Brain microvascular endothelial cell (primary cell): ENCODE measurements at places on chromosomes 1 and 21.

DNA sequence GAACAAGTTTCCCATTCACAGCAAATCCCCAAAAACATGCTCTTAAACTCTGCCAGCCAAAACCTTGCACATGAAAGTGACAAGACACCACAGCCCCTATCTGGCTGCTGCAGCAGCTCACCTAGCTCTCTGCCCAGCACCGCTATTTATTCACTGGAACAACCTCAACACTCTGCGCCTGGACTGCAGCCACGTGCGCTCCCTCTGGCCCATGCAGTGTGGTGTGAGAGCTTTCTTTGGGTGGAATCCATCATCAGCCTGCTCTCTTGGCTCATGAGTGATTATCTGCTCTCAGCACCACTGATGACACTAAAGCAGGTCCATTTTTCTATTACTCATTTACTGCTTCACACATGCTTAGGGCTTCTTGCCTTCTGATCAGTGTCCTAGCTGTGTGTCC is 11.4 kb downstream of the KCNJ6 start:
- no peak for DNase-seq

DNA sequence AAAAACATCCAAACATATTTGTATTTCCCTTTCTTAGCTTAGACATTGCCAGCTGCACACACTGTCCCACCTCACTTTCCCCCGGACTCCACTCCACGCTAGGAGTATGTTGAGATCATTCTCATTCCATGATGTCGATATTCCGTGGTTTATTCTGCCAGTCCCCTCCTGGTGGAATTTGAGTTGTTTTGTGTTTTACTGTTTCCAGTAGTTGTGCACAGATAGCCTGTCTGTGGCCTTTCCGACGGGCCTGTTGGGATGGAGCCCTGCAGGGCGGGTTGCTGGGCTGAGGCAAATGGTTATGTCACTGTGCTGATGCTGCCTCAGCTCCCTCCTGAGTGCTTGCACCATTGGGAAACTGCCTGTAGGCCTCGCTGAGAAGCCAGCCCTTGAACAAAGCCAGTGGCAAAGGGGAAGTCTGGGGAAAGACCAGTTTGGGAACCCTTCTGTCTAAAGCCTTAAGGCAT is 12.8 kb downstream of the TRAPPC10 start:
- DNase-seq, result peak; percentile 72

DNA sequence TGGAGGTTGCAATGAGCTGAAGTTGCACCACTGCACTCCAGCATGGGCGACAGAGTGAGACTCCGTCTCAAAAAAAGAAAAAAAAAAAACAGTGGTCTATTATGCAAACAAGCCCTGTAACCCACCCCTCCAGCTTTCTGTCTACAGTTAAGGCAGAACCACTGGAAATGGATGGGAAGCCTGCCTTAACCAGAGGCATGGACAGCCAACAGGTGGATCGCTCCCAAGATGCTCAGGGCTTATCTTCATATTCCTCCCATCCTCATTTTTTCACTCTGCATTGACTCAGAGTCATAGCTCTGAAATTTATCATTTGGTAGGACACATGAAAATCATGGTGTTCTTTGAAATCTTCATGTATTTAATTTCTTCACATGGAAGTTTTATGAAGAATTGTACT is 8.7 kb downstream of the MTFR1L start:
- DNase-seq, result no peak

DNA sequence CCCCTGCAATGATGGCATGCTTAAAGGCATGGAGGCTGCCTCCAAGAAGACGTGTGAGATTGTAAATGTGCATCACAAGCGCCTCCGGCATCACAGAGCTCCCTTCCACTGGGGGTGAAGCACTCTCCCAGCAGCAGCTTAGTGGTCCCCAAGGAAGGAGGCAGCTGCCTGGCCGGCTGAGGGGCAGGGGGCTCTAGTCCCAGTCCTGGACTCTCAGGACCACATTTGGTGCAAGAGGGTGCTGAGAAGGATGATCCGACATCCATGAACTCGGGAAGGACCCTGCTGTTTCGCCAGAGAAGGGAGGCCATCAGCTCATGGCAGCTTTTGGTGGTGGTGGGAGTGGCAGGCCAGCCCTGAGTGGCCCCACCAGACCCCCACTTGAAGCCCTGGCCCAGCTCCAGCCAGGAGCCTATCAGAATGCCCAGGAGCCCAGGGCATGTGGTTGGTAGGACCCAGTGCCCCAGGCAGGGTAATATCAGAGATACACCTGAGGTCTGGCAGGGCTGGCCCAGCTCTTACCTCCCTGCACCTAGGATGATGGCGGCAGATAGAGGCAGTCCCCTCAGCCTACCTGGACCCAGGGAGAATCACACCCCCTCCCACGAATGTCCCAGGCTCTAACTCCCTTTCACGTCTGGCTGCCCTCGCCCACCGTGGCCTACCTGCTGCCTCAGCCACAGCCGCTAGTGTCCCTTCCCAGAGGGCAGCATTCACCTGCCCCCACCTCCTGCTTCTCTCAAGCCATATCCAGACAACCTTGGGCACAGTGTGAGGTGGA is 2.4 kb upstream of the WNT9A start:
- DNase-seq, result no peak

GRCh38 chr1:108716437-108717230 is 3.9 kb downstream of the FNDC7 start:
- DNase-seq, result peak; percentile 47

DNA sequence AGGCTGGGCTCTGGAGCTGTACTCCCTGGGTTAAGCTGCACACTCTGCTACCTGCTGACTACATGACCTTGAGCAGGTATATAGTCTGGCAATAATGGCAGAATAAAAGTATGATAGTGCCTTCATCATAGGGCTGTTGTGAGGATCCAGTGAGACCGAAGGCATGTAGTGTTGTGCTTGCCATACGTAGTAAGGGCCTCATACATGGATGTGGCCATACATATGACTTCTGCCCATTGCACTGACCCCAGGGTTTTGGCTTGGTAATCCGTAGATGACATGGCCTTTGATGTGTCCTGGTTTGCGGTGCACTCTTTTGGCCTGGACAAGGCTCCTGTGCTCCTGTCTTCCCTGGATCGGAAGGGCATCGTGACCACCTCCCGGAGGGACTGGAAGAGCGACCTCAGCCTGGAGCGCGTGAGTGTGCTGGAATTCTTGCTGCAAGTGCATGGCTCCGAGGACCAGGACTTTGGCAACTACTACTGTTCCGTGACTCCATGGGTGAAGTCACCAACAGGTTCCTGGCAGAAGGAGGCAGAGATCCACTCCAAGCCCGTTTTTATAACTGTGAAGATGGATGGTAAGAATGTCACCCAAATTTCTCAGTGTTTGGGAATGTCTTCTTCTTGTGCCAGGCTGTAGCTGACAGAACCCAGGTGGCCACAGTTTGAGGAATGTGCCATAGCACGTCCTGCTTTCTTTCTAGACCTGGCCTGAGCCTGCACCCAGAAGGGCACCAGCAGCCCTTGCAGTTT is 17.0 kb upstream of the CD101 start:
- DNase-seq, result no peak

- no peak for DNase-seq
Measured at GRCh38 chr1:200487650-200488049, 77.8 kb upstream of the ZNF281 start.

GRCh38 chr1:7006996-7007871 is 222.0 kb downstream of the CAMTA1 start:
- DNase-seq, result no peak

DNA sequence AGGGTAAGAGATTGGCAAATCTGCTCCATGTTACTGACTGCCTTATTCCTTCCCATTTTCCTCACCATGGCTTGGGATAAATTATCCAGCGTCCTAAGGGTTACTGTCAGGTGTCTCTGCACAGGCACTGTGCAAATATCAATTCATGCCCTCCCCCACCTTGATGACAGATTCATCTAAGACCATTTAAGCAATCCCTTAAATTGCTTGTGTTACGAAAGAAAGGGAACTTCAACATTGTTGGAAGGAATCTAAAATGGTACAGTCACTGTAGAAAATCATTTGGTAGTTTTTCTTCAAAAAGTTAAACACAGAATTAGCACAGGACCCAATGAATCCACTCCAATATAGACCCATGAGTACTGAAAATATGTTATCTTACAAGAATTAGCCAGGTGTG is 17.6 kb upstream of the MTARC2 start:
- DNase-seq, result no peak

DNA sequence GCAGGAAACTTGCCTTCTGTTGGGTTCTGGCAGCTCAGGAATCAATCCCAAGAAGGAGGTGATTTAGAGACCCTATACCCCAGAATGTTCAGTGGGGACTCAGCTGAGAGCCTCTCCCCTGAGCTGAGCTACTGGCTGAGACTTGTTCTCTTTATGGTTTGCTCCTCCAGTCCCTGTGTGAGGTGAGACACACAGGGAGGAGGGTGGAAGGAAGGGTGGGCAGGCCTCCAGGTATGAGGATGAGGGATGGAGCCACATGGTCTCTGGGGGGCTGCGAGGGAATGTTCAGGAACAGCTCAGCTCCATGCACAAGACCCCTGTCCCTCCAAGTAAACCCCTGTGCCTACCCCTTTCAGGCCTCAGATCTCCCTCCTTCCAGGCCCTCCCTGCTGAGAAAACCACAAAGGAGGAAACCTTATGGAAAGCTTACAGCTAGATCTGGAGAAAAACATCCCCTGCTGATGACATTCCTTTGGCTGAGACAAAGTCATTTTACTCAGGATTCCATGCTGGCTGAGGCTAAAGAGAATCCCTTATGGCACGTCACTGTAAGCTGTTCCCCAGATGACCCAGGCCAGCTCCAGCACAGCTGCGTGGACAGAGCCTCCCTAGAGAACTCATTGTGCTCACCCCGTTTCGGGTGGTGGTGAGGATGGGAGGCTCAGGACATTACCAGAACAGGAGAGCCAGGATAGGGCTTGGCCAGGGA is 91.5 kb upstream of the IPO9 start:
- peak; percentile 90 for DNase-seq

GRCh38 chr1:207365063-207365462 is 43.6 kb downstream of the CD55 start:
- DNase-seq, result no peak
